ENCODE measurements at places on chromosomes 11 and 22.

- DNase-seq: no peak
Observed at GRCh38 chr11:3170044-3170755, 5.1 kb upstream of the OSBPL5 start.

GRCh38 chr22:20951151-20951931 lies 15.7 kb upstream of the AIFM3 start:
- DNase-seq: no peak

GRCh38 chr11:68687311-68687710 lies 3.0 kb downstream of the GAL start:
- no peak for DNase-seq

DNA sequence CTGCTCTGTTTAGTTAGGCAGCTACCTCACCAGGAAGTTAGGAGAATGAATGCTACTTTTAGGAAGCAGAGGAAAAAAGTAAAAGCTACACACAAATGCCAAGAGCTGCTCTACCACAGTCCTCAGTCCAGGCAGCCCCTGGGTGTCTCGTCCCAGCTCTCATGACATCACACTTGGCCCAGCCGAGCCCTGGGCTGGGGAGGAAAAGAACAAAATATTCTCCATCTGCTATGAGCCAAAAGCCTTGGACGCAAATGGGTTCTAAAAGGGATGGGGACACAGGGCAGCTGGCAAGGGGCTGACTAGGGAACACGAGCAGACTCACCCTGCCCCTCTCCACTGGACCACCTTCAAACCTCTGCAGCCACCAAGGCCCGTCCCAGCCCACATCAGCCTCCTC lies 26.1 kb downstream of the TMEM184B start:
- DNase-seq: no peak

DNA sequence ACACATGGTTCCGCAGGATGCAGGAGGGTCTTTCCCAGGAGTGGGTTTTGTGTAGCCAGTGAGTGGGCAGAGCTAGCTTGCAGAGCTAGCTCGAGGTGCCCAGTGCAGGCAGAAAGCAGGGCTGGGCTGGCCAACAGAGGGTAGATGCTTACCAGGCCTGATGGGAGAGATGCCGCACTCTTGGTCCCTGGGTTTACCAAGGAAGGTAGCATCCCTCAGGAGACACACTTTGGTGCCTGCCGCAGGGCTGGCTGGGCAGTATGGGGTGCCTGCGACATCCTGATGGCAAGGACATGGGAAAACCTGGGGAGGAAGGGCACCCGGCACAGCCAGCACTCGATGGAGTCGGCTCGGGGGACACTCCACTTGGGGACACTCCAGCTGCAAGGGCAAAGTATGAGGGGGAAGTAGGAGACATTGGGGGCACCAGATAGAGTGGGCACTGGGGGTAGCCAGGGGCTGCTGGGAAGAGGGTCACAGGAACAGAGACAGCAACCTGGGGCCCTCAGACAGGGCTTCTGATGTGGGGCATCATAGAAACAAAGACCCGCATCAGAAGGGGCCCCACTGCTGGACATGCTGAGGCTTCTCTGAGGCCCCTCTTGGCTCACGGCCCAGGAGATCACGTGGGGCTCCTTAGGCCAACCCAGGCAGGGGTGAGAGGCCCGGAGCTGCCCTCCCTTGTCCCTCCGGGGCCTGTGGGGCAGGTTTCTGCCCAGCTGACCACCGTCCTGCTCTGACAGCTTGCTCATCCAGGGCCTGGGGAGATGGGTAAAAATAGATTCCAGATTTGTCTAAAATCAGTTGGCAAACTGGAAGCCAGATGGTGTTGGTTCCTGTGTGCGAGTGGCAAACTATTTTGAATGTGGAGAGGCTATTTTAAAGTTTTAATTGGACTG lies 89.8 kb downstream of the MORC2 start:
- DNase-seq: no peak

GRCh38 chr22:27080863-27081262 lies 423.5 kb downstream of the MIAT start:
- no peak for DNase-seq

All from SK-N-MC (cell line).